ENCODE measurements at places on chromosomes 12 and 14. TPM values are rescaled to one million over a fixed set of nuclear protein-coding genes. Genes with fewer than 3 reads are reported as not detected.
A peak's percentile ranks its signal among the peaks of the same experiment; 100 is the strongest.

DNA sequence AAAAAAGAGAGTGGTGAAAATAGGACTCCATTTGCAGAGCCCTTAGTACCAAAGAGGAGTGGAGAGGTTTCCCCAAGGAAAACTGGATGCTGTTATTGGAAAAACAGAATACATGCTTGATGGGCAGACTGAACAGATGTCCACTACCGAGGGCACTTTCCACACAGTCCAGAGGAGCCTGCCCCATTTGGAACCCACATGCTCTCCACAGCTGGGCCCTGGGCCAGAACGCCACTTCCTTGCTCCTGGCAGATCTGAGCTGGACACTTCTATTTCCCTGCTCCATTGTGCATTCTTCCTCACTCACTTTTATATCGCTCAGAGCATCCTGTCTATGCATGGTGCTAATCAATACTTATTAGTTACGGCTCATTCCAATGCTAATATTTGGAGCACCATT is 249.9 kb downstream of the SLC15A4 start:
- no peaks in the 10 kb centered on the region for H3K36me3 ChIP-seq
- no peak overlapping the region for H3K27ac ChIP-seq
- H3K4me1 ChIP-seq: no peaks in the 10 kb centered on the region
- no peaks in the 10 kb centered on the region for H3K27me3 ChIP-seq
- no peak for DNase-seq

DNA sequence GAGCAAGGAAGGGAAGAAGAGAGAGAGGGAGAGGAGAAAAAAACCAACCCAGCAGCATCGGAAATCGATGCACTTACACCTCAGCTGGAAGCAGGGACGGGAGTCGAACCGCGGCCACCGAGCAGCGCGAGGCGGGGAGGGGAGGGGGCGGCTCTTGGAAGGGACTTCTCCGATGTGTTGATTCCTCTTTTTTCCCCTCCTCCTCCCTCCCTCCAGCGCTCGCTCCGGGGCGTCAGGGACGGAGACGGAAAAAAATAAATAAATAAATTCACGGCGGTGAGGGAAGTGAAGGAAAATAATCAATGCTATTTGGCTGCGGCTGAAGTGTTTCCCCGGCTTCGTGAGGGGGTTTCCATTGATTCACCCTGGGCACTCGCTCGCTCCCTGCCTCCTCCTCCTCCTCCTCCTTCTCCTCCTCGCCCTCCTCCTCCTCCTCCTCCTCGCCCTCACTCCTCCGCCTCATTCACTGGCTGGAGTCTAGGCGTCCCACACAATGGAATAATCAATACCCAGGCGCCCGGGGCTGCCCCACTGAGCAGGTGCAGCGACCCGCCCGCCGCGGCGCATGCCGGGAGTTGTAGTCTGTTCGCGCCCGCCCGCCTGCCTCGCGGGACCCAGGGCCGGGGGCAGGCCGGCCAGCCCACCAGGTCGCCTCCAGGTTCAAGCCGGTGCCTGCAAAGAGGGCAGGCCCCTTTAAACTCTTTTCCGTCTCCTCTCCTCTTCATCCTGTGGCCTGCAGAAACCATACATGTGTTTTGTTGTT is at the start of gene ZFHX2:
TSS of gene ZFHX2 (minus strand) at position 500 of the 763 bp plus-strand sequence. CDS start 16,440 bp downstream, outside the sequence.
- no peaks in the 10 kb centered on the region for H3K27me3 ChIP-seq
- H3K4me1 ChIP-seq: peaks cover 21% of the 10 kb centered on the region
- peak; percentile 43 for DNase-seq
- no peaks in the 10 kb centered on the region for H3K36me3 ChIP-seq
- peak within 1 kb of the TSS; percentile 53 for H3K27ac ChIP-seq
- peak within 1 kb of the TSS; percentile 64 for H3K4me3 ChIP-seq

DNA sequence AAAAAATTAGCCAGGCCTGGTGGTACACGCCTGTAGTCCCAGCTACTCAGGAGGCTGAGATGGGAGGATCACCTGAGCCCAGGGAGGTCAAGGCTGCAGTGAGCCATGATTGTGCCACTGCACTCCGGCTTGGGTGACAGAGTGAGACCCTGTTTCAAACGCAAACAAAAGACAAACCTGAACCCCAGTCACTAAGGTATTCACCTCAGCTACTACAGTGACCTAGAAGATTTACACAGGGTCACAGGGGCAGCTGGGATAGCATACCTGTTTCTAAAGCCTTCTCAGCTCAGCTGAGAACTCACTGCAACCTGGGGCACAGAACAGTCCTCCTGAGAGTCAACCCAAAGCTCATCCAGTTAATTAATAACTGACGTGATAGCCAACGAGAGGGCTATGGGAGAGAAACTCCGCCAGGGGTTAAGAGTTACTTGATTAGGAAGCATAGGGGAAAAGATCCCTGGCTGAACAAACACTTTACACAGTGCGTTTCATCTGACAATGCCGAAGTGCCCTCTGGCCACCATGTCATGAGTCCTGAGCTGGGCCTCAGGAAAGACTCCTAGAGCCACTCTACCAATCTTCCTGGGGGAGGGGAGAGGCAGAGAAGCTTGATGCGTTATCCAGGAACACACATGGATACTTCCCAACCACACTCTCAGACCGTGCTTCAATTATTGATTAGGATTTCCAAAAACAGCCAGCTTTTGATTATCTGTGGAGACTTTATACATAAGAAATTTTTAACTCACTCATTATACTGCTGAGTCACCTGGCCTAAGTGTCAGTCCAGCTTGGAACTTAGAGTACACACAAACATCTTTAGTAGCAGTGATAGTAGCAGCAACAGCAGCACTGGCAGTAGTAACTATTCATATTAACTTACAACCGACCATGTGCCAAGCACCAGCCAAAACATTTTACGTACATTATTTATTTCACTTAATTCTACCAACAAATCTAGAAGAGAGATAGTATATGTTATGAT is 48.2 kb downstream of the FOXN3 start:
- peaks cover 80% of the 10 kb centered on the region for H3K4me1 ChIP-seq
- H3K4me3 ChIP-seq: no peak overlapping the region
- no peak for DNase-seq
- no peaks in the 10 kb centered on the region for H3K36me3 ChIP-seq
- no peaks in the 10 kb centered on the region for H3K27me3 ChIP-seq

DNA sequence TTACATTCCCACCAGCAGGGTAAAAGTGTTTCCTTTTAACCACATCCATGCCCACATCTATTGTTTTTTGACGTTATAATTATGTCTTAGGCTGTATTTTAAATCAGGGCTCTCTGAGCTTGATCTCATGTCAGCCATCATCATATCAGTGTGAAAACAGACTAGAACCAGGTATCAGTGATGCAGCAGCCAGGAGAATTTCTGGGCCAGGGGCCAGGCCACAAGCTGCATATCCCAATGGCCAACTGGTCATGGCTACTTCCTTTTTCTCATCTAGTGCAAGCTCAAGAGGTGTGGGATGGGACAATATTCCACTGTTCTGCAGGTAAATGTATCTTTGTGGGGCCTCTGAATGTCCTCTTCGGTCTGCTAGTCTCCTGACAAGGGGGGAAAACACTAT is 125.1 kb downstream of the CRADD start:
- peak overlapping the region; percentile 67 for H3K27ac ChIP-seq
- H3K4me1 ChIP-seq: peaks cover 22% of the 10 kb centered on the region
- no peak for DNase-seq

The HCAR2 gene
- not detected for total RNA-seq
